ENCODE measurements at places on chromosomes 12 and 14. TPM values are rescaled to one million over a fixed set of nuclear protein-coding genes. Genes with fewer than 3 reads are reported as not detected.
A peak's percentile ranks its signal among the peaks of the same experiment; 100 is the strongest.

- DNase-seq, result no peak
These were observed 1.2 kb downstream of the RNASE2 start for GRCh38 chr14:20956376-20956976.

The GYS2 gene
- not detected for total RNA-seq

GRCh38 chr12:2281446-2281845 is 228.7 kb downstream of the CACNA1C start:
- no peak for DNase-seq

The OR10AD1 gene
- not detected for total RNA-seq

The PTCSC3 gene
- total RNA-seq, result not detected

- no peak for DNase-seq
These were observed 45.0 kb downstream of the GIT2 start for GRCh38 chr12:109951136-109951535.

The CLEC1B gene
- not detected for total RNA-seq

- DNase-seq, result no peak
These were observed 113.9 kb downstream of the ANO4 start for GRCh38 chr12:100908501-100908900.

GRCh38 chr12:69534389-69534822 is 50.9 kb upstream of the CCT2 start:
- peak; percentile 48 for DNase-seq

The KDM2B gene
- 24.5 TPM for total RNA-seq
